DMS53 (cell line): ENCODE measurements at places on chromosomes 6 and 20.
A peak's percentile ranks its signal among the peaks of the same experiment; 100 is the strongest.

- DNase-seq: no peak
These were observed 218.6 kb downstream of the MANEA start for GRCh38 chr6:95795927-95796326.

DNA sequence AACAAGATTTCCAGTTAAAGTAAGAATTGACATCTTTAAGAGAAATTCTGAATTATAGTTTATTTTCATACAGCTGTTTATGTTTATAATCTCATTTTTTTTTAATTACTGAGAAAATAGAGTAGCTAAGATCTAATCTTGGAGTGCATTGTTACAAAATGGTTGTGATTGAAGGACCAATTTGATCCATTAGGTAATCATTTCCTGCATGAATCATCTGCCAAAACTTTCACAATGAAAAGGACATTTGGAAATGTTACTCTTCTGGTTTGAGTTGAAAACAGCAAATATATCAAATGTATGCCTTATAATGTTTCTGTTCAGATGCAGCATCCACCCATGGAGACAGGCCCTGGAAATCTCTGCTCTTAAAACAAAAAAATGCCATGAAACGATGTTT, 19.0 kb downstream of the TUBB2A start:
- peak; percentile 52 for DNase-seq

- no peak for DNase-seq
These were observed 21.9 kb upstream of the CCN6 start for GRCh38 chr6:112031960-112032359.

DNA sequence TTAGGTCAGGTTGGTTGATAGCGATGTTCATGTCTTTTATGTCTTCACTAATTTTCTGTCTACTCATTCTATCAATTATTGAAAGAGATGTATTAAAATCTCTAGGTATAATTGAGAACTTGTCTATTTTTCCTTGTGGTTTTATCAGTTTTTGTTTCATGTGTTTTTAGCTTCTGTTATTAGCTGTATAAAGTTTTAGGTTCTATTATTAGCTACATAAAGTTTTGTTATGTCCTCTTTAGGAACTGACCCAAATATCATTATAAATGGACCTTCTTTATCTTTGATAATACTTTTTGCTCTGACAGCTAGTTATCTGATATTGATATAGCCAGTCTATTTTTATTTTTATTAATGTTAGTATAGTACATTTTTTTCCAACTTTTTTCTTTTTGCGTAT, 92.4 kb upstream of the TMEM170B start:
- no peak for DNase-seq

- DNase-seq: no peak
These were observed 81.7 kb upstream of the FOXP4 start for GRCh38 chr6:41464481-41464880.

GRCh38 chr6:95690328-95690727, 113.0 kb downstream of the MANEA start:
- peak; percentile 18 for DNase-seq

- no peak for DNase-seq
These were observed 25.0 kb downstream of the ULBP1 start for GRCh38 chr6:149988550-149989346.

DNA sequence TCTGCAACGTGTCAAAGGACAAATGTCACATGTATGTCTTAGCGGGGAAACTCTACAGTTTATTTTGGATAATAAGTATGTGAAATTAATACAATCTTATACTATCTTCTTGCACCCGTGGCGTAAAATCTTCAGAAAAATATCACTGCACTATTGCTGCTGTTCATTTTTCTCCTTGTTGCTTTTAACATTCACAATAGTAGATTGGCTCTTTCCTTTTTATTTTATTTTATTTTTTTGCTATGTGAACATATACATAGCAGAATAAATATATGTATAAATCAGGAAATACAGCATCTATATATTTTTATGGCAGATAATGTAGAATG, 15.4 kb downstream of the GPR31 start:
- no peak for DNase-seq

DNA sequence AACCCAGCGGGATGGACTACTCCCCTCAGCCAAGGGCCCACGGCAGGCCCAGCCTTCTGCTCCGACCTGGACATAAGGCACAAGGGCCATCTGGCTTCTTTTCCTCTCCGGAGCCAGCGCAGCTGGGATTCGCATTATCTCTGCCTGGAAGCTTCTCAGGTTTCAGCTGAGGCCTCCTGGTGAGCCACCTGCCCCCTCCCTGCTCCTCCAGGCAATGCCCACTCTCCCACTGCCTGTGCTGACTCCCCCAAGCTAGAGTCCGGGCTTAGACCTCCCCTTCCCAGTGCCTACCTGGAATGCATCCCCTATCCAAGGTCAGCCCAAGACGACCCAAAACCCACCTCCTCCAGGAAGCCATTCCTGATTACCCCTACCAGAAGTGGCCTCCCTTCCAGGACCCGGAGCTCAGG, 60.7 kb downstream of the EZR start:
- DNase-seq: peak; percentile 90

DNA sequence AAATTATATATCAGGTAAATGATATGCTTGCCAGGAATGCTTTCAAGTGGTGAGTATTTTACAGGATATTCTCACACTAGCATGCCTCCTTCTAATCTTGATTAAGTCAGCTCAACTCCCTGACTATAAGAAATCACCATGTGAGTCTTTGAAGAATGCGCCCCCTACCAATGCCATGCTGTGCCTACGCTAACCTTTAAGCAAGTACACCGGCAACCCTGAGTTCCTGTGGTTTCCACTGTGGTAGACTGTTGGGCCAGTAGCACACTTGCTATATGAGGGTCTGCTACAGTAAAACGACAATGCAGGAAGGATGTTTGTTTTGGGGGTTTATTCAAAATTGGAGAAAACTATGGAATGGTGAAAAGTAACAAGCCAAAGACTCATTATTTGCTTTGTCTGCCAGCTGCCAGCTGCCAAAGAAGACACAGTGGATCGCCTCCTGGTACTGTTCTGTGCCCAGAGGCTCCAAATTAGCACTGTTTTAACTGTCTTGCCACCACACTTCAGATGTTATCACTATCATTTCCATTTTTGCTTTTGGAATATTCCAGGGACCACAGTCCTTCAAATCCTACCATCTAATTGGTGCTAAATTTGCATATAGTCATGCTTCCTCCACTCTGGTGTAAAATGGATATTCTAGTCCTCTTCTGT, 333.5 kb downstream of the RNGTT start:
- peak; percentile 1 for DNase-seq

DNA sequence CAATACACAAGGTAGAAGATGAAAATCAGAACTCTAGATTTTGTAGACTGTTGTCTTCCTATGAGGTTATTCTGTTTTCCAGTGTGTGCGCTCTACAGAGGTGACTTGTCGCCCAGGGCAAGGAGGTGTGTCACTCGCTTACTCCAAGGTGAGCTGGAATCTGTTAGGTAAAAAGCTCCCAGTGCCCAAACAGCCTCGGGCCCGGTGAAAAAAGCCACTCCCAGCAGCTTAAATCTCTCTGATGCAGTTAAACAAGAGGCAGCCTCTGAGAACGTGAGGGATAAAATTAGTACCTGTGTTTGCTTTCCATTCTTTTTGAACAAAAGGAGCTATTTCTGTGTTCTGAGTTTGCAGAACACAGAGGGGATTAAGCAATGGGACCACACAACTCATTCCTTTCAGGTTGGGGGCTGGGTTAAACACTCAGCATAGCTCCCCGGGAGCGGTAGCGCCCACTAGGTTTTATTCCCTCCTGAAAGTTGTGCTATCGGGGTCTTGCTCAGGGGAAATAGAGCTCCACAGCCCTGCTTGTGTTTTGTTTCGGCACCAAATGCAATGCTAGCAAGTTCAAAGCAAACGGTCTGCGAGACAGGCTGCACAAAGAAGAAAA, 181.2 kb downstream of the FOXA2 start:
- DNase-seq: peak; percentile 53

DNA sequence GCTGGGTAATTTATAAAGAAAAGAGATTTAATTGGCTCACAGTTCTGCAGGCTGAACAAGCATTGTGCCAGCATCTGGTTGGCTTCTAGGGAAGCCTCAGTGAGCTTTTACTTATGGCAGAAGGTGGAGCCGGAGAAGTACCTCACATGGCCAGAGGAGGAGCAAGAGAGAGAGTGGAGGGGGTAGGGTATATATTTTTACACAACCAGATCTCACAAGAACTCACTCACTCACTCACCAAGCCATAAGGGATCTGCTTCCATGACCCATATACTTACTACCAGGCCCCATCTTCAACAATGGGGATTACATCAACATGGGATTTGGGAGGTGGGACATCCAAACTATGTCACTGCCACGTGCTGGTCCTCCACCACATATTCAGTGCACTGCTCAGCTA, 152.6 kb upstream of the PRND start:
- DNase-seq: peak; percentile 11

- DNase-seq: no peak
These were observed 1383.8 kb upstream of the MAP3K7 start for GRCh38 chr6:91970700-91971099.
